ENCODE measurements at places on chromosomes 3 and 15.
A peak's percentile ranks its signal among the peaks of the same experiment; 100 is the strongest.

DNA sequence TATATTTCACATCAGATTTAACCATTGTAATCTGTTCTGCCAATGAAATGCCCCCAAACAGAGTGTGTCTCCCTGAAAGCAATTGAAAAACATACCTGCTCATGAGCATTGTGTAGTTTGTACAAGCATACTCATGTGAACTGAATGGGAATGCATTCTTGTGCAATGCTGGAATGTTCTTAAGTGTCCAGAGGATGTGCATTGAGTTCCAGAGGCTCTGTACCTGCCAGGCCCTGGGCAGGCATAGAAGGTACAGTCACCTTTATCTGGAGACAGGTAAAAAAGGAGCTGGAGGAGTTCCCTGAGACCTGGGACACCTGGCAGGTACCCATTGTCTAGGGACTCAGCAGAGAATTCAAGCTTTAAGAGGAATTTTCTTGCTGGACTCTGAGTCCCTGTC, 2.8 kb downstream of the MRAS start:
- DNase-seq = no peak

DNA sequence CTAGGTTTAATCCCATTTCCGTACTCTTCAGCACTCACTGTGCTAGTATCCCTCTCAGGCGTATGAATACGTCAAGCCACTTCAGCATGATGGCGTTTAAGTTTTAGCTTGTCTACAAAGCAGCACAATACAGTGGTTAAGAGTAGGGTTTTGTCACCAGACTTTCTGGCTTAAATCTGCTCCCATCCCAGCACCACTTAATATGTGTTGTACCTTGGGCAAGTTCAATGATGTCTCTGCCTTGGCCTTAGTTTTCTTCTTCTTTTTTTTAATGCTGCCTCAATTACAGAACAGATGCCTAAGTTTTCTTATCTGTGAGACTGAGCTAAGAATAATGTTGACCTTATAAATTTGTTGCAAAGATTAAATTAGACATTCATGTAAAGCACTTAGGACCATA, 152.9 kb upstream of the CTDSPL start:
- no peak for DNase-seq

DNA sequence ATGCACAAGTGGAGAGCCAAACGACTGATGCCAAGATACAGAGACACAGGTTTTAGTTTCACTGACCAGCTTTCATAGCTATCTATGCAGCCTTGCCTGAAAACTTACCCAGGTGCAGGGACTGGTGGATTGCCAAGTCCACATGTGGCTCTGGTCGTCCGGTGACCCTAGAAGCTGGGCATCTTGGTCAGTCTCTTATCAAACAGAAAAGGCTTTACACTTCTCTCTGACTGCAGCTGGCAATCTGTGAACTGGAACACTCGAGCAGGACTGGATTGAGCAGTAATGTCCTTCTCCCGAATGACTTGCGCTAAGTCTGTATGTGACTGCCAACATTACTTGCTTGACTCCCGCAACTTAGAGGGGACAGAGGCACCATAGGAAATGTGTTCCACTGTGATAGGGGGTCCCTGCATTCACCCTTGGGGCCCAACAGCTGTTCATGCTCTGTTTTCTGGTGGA, 63.0 kb upstream of the SIAH2 start:
- no peak for DNase-seq

DNA sequence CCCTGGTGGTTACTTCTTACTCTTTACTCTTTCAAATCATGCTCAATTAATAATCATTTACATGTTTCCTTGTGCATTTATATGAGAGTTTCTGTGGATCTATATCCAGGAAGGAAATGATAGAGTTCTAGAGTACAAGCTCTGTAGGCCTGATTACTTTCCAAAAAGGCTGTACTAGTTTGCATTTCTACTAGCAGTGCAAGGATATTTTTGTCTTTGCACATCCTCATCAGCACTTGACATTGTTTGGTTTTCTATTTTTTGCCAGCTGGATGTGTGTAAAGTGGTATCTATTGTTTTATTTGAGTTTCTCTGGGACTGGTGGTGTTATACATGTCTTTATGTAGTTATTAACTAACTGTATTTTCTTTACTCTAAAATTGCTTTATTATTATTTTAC, 19.6 kb upstream of the SLC7A14 start:
- DNase-seq = no peak

DNA sequence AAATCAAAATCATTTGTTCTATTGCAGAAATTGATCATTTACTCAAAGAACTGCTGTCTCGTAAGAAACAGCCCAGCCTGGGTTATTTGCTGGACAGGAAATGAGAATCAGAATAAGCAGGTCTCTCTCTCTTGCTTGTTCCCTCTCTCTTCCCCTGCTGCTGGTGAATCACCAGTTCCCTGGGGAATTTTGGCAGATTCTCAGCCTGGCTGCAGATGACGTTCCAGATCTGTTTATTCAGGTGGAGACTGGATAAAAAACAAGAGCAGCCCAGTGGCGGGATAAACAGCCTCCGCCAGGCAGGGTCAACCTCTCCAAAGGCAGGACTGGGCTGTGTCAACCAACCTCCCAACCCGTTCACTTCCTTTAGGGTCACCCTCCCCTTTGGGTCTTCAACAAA, 72.1 kb downstream of the LRIG1 start:
- peak; percentile 74 for DNase-seq

DNA sequence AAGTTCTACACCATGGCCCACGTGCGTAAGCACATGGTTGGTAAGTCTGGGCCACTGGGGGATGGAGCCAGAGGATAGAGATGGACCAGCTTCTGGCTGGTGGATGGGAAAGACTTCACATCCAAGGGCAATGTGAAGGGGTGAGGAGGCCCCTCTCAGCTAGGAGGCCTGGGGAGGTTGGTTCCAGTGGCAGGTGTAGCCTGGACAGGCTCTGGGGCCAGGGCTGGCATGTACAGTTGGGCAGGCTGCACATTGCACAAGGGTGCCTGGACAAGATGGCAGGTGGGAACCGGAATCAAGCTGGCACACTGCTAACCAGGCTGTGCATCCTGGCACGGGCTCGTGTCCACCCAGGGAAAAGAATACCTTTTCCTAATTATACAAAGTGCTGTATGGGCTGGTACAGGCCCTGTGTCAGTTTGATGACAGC, 8.1 kb downstream of the ZBTB47 start:
- DNase-seq = no peak

GRCh38 chr3:138984816-138985215, 21.3 kb downstream of the PRR23A start:
- DNase-seq = no peak

DNA sequence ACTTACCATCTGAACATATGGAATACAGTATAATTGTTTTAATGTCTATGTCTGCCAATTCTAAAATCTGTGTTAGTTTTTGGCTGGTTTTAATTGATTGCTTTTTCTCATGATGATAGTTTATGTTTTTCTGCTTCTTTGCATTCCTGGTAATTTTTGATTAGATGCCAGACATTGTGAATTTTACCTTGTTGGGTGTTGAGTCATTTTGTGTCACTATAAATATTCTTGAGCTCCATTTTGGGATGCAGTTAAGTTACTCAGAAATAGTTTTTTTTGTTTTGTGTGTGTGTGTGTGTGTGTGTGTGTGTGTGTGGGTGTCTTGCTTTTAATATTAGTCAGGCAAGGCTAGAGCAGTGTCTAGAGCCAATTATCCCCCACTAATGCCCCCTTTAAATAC, 818.8 kb upstream of the NR2F2 start:
- no peak for DNase-seq

DNA sequence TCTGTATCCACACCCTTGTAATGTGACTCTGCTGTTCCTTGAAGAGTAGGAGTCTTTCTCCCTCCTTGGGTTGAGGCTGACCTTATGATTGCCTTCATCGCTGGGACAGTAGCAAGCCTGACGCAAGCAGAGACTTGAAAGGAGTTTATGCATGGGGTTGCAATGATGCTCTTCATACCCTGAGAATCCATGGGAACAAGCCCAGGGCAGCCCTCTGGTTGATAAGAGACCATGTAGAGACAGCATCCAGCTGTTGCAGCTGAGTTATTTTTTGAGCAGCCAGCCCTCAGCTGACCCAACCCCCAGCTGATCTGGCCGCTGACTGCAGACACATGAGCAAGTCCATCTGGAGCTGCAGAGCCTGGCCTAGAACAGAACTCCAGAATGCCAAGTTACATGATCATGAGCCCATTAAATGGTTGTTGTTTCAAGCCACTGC, 60.6 kb upstream of the ARNT2 start:
- DNase-seq = no peak

DNA sequence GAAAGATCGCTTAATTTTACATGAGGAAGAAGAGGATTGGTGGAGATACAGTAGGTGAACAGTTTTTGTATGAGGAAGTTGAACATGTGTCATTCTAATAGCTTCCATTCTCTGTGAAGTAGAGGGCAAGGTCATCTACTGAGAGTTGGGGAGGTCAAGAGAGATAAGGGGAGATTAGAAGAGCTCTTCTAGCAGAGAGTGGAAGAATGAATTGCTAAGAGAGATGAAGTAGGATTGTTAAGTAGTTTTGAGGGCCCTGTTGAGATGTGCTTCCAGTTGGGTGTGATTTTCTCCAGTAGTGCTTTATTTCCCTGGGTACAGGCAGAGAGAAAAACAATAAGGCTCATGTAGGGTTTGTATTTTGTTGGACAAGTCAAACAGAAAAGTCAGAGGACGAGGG, 5.2 kb downstream of the OPA1 start:
- DNase-seq = no peak

GRCh38 chr15:35471024-35471423, 74.9 kb downstream of the DPH6 start:
- no peak for DNase-seq
